ENCODE measurements at places on chromosomes 11 and 22.
A peak's percentile ranks its signal among the peaks of the same experiment; 100 is the strongest.

- DNase-seq = no peak
Observed at GRCh38 chr11:62921201-62921572, at the start of gene CHRM1. Gene CHRM1 (minus strand): TSS chr11:62921363. CDS start chr11:62911100, 10,263 bp downstream.

GRCh38 chr11:126748793-126749192 lies 251.8 kb downstream of the KIRREL3 start:
- DNase-seq = no peak

- peak; percentile 83 for DNase-seq
Observed at GRCh38 chr11:16001899-16002426, 354.4 kb downstream of the SOX6 start.

DNA sequence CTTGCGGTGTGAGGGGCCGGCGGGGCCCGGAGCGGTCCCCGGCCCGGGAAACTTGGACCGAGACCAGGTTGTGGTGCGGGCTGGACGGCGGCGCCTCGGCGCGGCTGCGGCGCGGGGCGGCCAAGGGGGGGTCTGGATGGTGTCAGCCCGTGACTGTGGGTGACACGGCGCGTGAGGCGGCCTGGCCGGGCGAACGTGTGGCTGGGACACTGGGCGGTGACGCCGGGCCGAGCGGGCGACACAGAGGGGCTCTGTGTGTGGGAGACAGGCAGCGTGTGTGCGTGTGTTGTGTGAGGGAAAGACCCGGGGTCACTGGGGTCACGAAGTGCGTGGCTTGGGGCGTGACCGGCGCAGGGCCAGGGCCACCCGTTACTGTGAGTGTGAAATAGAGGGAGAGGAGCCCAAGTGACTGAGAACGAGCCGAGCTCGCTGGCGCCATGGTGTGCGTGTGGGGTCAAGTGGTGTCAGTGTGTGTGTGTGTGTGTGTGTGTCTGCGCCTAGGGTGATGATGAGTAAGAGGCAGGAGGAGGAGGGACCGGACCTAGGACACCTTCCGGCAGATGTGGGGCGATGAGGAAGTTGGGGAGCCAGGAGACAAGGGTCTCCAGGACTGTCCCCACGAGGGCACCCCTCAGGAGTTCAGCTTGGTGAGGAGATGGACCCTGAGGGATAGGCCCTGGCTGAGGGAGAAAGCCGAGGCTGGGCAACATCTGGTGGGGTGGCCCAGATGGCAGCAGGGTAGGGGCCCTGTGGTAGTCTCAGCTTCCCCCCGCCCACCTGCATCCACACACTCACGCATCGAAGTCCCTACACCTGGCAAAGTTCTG lies 817 bp downstream of the RELT start:
- DNase-seq = peak; percentile 79

DNA sequence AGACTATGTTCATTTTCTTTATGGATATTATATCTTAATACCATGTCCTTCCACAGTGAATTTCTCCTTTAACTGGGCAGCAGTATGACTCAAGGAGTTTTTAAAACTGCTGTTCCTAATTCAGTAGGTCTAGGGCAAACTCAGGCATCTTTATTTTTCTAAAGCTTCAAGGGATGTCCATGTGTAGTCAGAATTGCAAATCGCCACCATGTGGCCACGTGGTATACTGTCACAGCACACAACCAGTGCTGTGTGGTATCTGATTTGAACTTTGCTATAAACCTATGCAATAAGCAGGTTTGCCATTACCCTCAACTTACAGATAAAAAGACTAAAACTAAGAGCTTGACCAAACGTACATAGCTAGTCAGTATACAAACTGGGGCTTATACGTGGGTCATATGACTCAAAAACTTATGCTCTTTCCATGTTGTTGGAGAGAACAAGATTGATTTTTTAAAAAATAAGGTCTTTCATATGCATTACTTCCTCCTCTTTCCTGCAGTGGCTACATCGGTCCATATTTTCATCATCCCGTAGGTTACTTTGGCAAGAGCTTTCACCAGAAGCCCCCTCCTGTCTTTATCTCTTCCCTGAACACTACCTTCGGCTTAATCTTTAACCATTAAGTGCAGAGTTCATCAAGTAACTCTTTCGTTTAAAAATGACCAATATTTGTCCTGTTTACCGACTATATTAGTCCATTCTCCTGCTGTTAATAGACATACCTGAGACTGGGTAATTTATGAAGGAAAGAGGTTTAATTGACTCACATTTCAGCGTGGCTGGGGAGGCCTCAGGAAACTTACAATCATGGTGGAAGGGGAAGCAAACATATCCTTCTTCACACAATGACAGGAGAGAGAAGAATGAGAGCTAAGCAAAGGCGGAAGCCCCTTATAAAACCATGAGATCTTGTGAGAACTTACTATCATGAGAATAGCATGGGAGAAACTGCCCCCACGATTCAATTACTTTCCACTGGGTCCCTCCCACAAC lies 8.0 kb upstream of the HTATIP2 start:
- DNase-seq = peak; percentile 41

GRCh38 chr11:12684816-12685215 lies 10.6 kb downstream of the TEAD1 start:
- no peak for DNase-seq

Measured in iris pigment epithelial cell (primary cell).